HFFc6 (cell line): ENCODE measurements at places on chromosomes 11 and 22.

- no peak for DNase-seq
These were observed 21.9 kb downstream of the SERPINH1 start for GRCh38 chr11:75583718-75584658.

- no peak for DNase-seq
These were observed 69.4 kb downstream of the BUD13 start for GRCh38 chr11:116703421-116703820.

DNA sequence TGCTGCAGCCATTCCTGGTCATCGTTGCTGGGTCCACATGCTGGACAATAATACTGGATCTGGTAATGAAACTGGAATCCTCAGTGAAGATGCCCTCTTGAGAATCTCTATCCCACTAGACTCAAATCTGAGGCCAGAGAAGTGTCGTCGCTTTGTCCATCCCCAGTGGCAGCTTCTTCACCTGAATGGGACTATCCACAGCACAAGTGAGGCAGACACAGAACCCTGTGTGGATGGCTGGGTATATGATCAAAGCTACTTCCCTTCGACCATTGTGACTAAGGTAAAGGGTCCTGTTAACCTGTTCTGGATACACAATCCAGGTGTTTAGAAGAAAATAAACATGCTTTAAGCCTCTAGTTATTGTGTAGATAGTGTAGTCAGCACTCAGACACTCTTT lies 46.9 kb upstream of the SLC22A25 start:
- no peak for DNase-seq

GRCh38 chr11:45879803-45880686 lies 5.4 kb upstream of the MAPK8IP1 start:
- DNase-seq, result peak; percentile 21

DNA sequence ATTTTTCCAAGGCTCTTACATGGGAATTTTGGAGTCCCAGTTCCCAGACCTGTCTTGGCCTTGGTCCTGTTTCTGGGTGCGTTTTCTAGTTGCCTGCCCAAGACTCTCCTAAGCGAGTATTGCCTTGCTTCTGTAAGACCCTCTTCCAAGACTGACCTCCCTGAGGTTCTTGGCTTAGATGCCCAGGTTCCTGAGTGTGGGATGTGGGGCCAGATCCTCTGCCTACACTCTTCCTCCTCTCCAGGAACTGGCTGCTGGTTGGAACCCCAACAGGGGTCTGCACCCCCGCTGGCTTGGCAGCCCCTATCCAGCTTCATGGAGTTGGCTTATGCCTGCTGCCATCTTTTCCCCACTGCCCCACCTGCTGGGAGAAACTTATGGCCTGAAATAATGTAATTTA lies 429.5 kb downstream of the TENM4 start:
- DNase-seq, result no peak

GRCh38 chr11:133176748-133177147 lies 355.6 kb downstream of the OPCML start:
- no peak for DNase-seq

GRCh38 chr11:120784566-120785251 lies 239.2 kb upstream of the TBCEL start:
- no peak for DNase-seq

GRCh38 chr11:37333345-37333744 lies 735.3 kb upstream of the RAG2 start:
- DNase-seq, result no peak

DNA sequence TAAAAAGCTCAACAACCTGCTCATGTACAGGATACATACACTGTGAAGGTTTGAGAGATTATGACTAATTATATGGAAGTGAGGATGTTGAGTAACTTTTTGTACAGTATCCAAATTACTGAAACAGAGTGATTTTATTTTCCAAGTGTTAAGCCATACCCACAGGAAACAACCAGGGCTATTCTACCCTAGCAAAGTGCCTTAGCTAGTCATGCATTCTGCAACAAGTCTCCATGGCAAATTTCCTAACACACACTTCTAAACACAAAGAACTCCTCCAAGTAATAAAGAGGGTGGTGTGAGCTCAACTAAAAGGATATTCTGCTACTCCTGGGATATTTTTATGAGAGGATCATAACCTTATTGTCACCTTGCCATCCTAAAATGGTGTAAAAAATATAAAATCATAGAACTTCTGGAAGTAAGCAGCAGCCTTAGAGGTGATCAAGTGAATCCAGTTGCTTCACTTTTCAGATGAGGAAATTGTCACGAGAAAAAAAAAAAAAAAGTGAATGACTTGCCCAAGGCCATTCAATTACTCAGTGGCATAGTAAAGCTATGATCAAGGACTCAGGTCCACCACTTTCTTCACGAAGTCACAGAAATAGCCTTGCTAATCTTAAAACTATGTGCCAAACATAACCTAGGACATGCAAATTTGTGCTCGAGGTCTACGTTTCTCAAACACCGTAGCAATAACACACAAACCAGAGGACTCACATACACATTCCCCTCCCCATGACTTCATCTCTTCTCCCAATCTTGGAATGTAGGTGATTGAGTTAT lies 4.2 kb downstream of the LGR4 start:
- DNase-seq, result peak; percentile 87

DNA sequence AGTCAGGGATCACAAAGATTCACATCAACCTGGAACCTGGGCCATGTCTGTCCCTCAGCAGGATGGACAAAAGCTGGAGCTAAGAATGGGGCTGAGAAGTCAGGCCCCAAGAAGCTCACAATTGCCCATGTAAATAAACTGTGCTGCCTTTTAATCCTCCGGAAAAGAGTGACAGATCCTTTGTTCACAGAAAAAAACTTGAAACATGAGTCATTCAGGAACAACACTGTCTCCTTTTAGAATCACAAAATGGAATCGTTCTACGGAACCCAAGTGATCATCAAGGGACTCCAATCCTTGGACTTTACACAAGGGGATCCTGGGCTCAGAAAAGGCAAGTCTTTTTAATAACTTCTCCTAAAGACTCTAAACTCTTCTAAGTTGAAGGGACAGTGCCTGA lies 36.1 kb downstream of the RELT start:
- DNase-seq, result no peak

DNA sequence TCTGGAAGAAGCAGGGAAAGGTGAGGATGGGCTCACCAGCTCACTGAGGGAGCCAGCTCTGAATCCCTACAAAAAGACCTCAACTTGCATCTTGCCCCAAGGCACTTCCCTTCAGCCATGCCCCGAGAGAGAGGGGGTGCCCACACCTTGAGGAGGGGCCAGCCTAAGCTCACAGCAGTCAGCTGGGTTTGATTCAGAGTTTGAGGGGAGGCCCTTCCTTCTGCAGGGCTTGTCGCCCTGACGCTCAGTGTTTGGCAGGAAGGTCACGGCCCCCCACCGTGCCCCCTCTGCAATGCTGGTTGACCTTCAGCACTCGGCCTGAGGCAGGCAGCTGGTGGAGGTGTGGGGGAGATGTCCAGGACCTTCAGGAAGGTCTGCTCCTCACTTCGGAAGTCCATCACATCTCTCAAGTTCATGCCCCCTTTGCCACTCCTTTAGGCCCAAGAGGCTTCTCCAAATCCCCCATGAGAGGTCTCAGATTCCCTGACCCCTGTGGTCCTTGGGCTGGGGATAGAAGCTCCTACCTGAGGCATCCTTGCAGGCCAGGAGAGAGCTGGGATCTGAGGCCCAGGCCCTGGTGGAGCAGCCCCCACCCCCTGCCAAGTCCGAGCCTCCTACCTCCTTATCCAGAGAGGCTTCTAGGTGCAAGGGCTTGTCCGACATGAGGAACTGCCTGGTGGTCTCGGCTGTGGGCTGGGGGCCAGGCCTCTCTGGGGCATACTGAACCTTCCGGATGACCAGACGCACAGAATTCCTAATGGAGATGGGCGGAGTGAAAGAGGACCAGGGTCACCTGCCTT lies 37.6 kb downstream of the TPBGL start:
- DNase-seq, result no peak

DNA sequence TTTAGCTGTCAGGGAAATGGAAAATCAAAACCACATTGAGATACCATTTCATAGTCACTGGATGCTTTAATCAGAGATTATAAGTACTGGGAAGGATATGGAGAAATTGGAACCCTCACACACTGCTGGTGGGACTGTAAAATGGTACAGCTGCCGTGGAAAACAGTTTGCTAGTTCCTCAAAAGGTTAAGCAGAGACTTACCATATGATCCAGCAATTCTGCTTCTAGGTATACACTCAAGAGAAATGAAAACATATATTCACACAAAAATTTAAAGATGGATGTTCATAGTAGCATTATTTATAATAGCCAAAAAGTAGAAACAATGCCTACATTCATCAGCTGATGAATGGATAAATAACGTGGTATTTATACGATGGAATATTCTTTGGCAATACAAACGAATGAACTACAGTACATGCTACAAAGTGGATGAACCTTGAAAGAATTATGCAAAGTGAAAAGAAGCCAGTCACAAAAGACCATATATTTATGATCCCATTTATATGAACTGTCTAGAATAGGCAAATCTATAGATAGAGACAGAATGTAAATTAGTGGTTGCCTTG lies 23.0 kb downstream of the RNF121 start:
- no peak for DNase-seq

DNA sequence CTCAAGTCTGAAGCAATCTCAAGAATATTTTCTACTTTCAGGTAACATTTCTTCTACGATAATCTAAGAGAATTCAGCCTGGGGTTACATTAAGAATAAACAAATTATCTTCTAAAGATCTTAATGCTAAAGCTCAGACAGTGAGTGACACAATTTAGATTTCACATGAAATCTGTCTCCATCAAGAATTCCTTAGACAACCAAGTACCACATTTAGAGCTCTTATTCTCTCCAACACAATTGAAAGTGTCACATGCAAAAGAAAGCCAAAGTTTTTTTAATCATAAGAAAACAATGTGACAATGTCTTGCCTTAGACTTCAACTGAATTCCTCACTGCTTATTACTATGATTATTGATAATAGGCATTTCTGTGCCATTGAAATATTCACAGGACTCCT lies 60.7 kb upstream of the FAT3 start:
- DNase-seq, result no peak

DNA sequence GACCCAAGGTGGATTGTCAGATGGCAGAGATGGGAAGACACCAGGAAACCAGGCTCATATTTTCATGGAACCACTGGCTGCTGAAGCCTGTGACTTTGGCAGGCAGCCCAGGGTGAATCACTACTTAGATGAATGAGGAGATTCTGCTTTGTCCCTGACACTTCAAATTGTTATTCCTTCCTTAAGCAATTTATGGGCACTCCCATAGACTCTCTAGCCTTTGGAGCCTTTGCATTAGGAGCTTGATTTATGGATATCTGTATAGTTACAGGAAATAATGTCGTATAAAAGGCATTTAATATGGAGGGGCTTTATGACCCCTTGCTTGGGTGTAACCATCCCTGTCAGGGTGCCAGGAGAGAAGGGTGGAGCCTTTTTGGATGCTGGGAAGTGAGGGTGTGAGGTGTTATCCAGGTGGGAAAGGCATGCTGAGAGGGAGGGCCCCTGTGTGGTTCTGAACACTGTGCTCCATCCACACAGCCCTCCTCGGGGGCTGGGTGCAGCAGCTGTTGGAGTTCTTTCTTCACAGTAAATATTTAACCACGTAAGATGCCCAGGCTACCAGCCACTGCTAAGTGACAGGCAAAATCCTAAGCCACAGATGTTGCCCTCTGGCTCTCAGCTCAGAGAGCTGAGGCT lies 35.3 kb downstream of the IL18 start:
- peak; percentile 84 for DNase-seq

DNA sequence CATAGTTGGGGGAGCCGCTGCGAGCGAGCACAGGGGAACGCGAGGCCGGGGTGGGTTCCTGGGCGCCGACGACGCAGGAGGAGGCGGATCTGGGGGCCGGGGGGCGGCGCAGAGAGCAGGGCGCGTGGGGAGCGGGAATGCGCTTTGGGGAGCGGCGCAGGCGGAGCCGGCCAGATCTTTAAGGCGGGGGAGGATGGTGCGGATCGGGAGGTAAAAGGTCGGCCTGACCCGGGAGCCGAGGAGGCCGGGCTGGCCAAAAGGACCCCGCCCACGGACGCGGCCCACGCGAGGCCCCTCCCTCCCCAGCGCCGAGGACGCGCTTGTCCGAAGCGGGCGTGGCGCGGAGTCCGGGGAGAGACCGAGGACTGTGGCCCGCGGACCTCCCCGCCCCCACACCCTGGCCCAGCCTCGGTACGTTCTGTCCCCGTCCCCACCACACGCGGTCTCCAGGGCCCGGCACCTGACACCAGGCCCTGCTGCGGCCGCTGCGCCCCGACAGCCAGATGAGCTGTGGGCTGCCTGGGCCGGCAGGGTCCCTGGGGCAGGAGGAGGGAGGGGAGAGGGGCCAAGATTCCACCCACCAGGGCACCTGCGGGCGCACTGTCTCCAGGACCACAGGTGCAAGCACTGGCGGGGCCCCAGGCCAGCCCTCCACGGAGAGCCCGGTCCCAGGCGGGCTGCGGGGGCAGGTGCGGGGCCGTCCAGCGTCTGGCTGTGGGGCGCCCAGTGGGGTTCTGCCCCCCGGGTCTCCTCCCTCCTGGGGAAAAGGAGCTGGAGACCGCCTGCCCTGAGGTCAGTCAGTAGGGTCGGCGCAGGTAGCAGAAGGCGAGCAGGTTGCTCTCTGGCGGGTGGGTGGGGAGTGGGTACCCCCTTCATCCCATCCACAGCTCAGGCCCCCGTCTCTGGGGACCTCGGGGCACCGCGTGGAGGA lies 10.9 kb downstream of the PIM3 start:
- peak; percentile 54 for DNase-seq

DNA sequence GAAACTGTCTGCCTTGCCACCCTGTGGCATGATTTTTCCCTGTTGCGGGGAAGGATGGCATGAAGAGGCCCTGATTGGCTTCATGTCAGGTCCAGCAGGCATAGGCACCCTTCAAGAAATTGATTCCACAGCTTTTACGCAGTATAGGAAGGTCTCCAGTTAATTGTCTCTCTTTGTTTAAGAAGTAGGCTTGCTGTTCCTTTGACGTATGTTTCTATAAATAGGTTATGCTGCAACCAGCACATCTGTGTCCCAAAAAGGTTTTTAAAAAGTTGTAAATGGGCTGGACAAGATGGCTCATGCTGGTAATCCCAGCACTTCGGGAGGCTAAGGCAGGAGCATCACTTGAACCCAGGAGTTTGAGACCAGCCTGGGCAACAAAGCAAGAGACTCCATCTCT lies 62.6 kb downstream of the CD6 start:
- DNase-seq, result no peak

GRCh38 chr11:62402960-62403730 lies 15.7 kb upstream of the SCGB1A1 start:
- no peak for DNase-seq

GRCh38 chr11:92711926-92712325 lies 257.5 kb upstream of the MTNR1B start:
- DNase-seq, result no peak

GRCh38 chr11:45362636-45363035 lies 76.5 kb upstream of the SYT13 start:
- DNase-seq, result no peak
